ENCODE measurements at places on chromosomes 6 and 20.

DNA sequence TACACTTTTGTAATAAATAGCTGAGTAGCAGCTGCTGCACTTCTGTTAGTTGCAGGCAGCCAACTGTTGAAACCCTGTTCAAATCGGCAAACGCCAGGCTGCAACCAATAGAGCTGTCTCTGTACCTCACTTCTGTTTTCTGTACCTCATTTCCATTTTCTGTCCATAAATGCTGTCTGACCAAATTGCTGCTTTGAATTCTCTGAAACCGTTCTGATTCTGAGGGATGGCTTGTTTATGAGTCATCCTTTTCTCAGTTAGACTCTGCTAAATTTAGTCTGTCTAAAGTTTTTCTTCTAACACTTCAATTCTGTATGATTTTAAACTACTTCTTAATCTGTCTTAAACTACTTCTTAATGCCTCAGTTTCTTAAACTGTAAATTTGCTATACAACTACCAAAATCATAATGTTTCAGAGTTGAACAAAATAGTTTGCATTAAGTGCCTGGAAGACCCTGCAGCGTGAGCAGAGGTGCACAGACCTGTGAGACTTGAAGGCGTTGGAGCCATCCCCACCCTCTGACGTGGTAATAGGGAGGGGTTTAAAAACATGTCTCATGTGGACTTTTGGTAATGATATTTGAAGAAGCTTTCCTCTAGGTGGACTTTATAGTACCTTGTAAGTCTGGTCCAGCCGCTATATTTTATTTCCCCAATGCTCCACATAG is 9.6 kb downstream of the BTNL2 start:
- no peak for DNase-seq

GRCh38 chr20:47847884-47848485 is 62.7 kb upstream of the SULF2 start:
- DNase-seq: no peak

DNA sequence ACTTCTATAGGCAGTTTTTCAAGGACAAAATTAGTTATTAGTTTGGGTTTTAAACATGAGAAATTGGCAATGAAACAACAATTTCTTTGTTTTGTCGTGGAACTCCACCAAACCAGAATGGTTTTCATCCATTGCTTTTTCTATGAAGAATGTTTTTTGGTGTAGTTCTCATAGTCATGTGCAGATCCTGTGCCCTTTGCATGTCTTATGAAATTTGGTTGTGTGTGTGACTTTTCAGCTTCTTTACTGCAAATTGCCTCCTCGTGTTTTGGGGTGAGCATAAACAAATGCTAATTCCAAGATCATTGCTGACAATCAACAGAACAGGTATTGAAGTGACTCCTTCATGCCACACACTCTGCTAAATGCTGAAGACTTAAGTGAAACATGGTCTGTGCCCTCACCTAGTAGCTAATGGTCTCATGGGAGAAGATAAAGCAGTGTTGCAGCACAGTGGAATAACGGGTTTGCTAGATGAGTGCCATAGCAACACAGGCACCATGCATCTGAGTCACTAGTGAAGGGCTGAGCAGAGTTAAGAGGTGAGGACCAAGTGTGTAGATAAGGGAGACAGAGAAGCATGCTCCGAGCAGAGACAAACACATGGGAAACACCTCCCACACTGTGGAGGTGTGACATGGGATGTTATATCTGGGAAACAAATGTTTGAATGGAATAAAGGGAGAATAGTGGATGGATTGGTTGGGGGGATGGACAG is 120.0 kb downstream of the SLC16A10 start:
- DNase-seq: no peak

DNA sequence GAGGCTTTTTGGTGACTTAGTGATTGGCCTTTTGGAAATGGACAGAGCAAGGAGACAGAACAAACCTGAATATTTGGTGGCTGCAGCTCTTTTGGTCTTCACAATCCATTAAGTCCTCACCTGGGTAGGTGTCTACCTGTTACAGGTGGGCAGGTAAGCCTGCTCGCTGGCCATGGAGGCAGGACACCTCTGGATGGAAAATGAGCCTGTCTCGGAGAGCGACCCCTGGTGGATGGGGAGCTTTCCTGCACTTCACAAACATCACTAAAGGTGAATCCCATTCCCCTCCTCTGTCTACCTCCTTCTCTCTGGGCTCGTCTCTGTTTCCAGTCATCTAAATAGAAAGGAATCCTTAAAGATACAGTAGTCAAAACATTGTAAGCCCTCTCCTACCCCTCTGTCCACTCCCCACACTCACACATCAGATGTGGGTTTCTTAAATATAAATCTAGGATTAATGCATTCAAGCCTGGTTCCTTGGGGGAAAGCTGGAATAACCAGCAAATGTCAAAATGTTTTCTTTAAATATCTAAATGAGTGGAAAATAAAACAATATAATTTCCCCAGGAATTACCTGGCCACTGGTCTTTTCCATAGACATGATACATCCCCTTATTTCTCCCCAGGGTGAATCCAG is 304.9 kb downstream of the CDH26 start:
- DNase-seq: no peak

DNA sequence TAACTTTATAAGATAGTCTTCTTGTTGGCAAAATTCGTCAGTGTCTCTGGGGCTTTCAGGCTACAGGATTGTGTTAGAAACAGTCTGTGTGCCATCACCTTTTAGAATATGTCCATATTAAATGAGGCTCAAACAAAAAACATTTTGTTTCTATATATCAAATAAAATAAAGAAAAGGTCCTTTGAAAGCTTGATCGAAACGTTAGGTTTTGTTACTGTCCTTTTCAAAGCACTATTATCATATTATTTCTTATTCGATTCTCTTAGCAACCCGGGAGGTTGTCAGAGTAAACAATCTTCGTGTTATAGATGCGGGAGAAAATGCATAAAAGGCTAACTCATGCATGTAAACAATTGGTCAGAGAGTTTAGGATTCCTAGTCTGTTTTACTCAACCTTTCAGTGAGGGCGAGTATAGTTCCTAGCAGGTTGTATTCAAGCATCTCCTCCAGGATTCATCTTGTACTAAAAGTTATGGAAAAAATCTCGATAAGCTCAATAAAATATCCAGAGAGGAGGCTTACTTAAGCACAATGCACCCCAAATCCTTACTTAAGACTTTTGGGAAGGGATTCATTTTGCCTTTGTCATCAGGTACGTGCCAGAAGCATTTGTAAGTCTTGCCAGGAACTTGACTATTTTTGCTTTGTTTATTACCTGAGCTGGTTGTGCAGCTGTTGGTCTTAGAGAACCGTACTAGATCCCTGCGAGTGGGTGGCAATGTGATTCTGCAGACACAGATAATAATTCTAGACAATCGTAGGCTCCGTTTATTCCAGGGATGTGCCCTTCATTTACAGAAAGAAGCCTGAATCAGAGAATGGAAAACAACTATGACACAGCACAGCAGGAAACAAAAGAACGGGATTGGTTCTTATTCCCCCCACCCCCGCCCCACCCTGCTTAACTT is 159.6 kb upstream of the ZNF217 start:
- DNase-seq: peak; percentile 67

DNA sequence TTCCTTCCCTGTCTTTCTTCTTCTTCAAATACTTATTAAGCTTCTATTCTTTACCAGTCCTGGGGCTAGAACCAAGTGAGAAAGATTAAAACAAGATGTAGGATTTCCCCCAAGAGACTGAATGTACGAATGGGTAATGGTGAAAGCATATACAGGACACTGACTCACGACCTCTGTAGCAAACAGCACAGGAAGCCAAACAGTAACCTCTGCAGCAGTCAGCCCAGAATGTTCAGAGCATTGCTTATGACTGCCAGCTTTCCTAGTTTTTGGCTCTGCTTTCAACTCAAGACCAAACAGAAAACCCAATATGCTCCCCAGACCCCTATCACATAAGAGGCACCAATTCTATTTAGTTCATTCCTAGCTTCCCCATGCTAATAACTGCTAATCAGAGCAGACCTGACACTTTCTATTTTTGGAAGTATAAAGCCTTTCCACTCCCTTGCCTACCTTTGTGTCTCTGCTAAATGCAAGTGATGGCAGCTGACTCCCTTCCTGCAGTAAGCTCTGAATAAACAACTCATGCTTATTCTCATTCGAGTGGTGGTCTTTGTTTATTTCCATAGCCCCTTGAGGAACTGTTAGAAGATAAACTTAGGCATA is 690.6 kb downstream of the EPM2A start:
- DNase-seq: no peak

Data from H4 (cell line).